ENCODE measurements at places on chromosomes 7 and 10.

DNA sequence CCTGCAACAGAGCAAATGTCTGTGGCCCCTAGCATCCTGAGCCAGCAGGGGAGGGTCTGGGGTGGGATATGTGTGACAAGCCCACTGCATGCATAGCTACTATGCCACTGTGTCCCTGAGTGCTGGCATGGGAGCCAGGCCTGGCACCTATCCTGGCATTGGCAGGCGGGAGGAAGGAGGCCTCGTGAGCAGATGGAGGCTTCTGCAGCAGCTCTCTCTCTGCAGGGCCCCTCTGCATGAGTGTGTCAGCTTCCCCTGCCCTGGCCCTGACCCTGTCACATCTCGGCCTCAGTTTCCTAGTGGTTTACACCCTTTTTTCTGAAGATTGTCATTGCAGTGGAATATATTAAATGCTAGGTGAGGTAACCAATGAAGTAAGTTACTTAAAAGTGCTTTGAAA lies 13.1 kb upstream of the IMPDH1 start:
- DNase-seq: no peak

DNA sequence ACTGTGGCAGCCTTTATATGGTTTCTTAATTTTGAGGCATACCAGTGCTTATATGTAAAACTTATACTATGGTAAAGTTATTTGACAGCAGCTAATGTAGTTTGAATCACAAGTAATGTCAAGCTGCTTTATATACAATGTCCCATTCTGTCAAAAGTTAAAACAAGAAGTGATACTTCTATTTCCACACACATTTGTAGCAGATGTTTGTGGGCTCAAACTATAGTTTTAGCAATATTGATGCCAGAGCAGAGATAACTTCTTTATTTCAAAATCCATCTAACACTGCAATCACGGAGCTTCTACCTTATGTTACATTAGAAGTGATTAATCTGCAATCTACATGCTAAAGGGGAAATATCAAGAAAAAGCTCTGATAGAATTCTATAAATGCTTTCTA lies 149.6 kb downstream of the ADK start:
- no peak for DNase-seq

GRCh38 chr10:9786101-9786500 lies 1231.6 kb upstream of the CELF2 start:
- no peak for DNase-seq

DNA sequence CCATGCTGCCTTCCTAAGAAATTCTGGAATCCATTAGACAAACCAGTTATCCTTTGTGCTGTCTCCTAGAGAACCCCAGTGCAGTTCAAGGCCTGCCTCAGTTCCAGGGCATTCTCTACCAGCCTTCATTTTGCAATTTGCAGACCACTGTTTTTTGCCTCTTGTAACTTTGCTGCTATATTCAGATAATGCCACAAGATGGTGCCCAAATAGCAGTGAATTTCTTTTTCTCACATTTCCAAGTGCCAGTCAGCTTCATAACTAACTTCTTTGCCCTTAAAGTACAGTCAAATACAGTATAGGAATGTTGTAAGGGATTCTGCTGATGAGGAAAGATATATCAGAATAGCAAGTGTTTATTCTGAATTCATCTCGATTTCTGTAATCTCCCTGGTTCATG lies 25.2 kb downstream of the LOXL4 start:
- DNase-seq: no peak

GRCh38 chr10:110865809-110866482 lies 5.8 kb upstream of the PDCD4 start:
- no peak for DNase-seq

- no peak for DNase-seq
These were observed 39.3 kb downstream of the CALML3 start for GRCh38 chr10:5563991-5564536.

GRCh38 chr7:1058821-1059199 lies 14.5 kb downstream of the GPR146 start:
- DNase-seq: no peak

GRCh38 chr7:44145969-44146911 lies 5.1 kb upstream of the MYL7 start:
- peak; percentile 64 for DNase-seq

- no peak for DNase-seq
These were observed 8.5 kb upstream of the RSBN1L start for GRCh38 chr7:77687747-77688144.

DNA sequence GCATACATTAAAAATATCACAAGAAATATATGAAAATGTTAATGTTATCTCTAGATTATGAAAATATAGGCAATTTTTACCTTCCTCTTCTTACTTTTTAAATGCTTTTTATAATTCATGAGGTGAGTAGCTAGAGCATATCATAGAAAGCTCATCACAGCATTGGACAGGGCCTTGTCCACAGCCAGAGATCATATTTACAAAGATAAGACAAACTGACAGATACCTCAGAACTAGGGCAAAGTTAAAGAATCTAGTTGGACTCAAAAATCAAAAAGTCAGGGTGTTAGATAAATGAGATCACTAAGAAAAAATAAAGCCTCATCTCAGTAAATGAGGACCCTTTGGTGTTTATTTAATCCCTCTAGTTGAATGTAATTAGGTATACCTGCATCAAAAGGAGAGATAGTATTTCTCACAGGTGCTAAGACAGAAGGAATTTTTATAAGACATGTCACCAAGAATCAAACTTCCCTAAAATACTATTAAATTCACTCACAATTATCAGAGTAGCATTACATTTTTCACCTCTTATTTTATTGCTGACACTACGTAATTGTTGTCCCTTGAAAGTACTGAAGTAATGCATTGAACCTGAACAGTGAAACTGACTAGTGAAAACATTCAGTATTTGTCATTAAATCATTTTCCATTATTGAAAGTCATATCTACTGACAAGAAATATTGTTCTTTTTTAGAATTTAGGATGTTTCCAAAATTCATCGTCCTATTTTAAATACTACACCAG lies 25.6 kb downstream of the CFAP69 start:
- no peak for DNase-seq

- peak; percentile 15 for DNase-seq
These were observed 1192.1 kb upstream of the CELF2 start for GRCh38 chr10:9825491-9826018.

GRCh38 chr10:86253091-86254072 lies 113.2 kb downstream of the GRID1 start:
- DNase-seq: no peak

- DNase-seq: no peak
These were observed 281.7 kb downstream of the MTERF1 start for GRCh38 chr7:91598791-91599190.

DNA sequence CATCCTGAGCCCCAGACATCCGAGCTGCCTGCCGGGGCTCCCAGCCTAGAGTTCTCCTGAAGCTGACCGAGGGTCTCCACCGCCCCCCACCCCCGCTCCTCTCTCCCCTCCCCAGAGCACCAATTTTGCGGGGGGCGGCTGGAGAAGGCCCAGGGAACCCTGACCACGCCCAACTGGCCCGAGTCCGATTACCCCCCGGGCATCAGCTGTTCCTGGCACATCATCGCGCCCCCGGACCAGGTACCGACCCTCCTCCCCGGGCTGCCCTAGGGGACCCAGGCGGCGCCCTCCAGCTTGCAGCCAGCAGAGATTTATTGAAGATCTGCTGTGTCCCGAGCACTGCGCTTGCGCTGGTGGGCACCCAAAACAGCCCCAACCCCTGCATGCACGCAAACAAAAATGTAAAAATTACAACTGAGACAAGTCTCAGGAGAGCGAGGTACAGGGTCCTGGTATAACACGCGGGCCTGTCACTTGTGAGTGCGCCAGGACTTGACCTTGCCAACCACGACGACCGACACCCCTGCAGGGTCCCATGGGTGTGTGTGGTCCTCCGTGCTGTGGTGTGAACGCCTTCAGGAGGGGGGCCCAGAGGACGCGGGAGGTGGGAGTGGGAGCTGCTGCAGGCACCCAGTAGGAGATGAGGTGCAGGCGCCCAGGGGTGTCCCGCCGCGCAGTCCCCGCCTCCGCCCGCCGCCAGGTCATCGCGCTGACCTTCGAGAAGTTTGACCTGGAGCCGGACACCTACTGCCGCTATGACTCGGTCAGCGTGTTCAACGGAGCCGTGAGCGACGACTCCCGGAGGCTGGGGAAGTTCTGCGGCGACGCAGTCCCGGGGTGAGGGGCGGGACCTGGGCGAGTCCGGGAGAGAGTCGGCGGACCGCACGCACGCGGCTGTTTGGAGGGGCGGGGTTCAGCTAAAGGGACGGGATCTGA lies 3.1 kb downstream of the PCOLCE start:
- no peak for DNase-seq

GRCh38 chr10:102616066-102616770 lies 28.1 kb upstream of the TRIM8 start:
- DNase-seq: no peak

- no peak for DNase-seq
These were observed 365.3 kb upstream of the SMIM30 start for GRCh38 chr7:113483657-113484056.

GRCh38 chr7:18337048-18337809 lies 158.3 kb upstream of the HDAC9 start:
- DNase-seq: no peak

DNA sequence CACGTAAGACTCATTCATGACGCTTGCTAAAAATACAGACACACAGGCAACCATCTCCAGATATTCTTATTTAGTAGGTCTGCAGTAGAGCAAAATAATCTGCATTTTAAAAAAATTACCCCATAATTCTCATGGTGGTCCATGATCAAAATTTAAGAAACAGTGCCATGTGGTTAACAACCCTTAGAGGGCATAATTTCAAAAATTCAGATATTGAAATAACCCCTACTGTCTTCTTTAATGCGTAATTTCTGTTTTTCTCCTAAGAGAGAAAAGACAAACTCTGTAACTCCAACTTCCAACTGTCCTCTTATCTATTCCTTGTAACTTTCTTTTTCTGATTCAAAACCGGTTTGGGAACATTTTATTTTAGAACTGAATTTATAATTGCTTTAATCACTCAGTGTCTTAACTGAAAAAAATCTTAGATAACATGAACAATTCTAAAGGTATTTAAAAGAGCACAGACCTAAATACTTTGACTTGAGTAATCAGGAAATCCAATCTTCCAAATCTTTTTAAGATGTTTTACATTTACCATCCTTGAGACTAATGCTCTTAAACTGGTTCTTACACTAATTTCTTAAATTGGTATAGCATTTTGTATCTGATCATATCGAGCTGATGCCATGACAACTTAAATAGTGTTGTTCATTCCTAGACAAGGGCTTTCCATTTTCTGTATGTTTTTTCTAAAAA lies 148.0 kb downstream of the GALNT11 start:
- no peak for DNase-seq

DNA sequence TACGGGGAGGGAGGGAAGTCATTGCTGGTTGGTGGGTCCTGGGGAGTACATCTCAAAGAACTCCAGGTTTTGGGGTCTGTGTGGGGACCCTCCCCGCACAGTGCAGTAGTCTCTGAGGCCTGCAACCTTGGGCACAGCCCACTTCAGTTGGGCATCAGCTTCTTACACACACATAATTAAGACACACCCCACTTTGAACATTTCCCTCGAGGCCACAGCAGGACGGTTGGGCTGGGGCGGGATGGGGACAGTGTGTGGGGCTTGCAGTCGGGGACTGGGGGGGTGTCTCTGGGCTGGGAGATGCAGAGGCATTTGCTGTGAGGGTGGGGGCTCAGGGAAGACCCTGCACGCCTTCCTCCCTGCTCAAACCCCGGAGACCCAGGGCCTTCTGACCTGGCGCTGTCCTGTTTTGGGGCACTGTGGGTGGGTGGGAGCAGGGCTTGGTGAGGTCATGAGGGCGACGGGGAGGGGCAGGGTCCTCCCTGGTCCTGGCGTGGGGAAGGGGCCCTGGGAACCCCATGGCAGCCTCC lies 1.3 kb downstream of the LFNG start:
- no peak for DNase-seq

GRCh38 chr7:24560772-24561171 lies 12.5 kb upstream of the PALS2 start:
- DNase-seq: no peak

DNA sequence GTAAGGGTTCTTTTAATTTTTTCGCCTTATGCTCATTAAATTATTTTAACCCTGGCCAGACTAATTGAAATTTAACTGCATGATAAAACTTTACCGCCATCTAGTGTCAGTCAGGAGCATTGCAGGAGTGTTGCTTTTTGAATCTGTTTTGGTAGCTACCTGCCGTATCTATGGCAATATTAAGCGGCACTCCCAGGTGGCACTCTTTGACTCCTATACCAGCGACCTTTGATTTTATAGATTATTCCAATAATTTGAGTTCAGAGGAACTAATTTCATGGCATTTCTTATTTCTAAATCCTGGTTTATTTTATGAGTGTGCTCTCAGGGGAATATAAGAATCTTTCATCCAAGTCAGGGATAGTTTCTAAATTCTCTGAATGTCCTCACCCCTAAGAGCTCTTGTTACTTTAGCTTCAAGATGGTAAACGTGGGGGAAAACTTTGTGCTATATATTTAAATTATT lies 198.9 kb downstream of the REEP3 start:
- DNase-seq: no peak

DNA sequence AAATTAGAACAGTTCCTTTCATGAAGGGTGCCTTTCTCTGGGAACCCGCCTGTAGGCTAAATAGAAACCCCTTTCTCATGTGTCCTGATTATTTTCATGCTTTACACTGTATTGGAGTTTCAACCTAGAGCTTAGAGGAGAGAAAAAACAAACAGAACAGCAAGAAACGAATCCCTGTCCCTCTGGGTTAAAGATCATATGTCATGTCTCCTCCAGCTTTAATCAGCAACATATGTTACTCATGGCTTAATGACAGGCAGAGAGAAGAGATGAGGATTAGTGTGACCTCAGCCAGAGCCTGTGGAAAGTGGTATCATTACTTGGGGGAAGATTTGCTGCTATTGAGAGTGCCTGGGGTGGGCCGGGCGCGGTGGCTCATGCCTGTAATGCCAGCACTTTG lies 32.1 kb downstream of the CRCP start:
- no peak for DNase-seq

GRCh38 chr7:73312831-73313520 lies 4.3 kb upstream of the NSUN5 start:
- DNase-seq: no peak

GRCh38 chr7:33035776-33036175 lies 26.8 kb downstream of the NT5C3A start:
- no peak for DNase-seq

- no peak for DNase-seq
These were observed 52.1 kb downstream of the HDAC9 start for GRCh38 chr7:18547509-18548187.

DNA sequence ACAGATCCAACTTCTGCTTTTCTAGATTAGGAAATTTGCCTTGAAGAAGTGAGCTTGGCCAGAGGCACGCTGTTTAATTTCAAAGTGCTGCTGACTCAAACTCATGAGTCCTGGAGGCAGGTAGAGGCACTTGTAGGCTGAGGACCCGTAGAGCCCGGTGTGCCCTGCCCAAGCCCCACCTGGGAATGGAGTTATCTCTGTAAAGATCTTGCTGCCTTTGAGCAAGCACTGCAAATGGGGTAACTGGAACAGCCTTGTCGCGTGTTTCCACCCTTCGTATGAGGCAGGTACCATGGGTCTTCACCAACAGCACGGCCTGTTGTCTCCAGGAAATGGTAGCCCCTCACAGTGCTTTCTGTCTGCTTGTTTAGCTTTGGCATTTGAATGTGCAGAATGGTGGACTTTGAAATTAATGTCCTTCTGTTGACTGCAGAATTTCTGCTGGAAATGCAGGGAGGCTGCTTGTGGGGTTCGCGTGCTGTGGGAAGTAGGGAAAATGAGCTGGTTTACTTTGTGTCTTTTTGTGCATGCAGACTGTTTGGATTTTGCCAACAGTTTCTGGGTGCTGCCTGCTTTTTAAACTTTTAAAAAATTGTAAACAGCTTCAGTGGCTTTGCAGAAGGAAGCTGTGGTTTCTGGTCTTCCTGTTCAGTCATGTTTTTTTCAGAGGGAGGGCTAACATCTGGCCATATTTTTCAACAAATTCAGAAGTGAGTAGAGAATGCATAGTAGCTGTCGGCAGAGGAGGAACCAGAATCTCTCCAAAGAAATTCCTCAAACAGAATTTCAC lies 27.2 kb downstream of the CCM2 start:
- DNase-seq: no peak
